ENCODE measurements at places on chromosomes 1 and 21. TPM values are rescaled to one million over a fixed set of nuclear protein-coding genes. Genes with fewer than 3 reads are reported as not detected.

The RAB42 gene
- total RNA-seq: 3.0 TPM

The LRRC71 gene
- 1.2 TPM for total RNA-seq

The LRRIQ3 gene
- 2.5 TPM for total RNA-seq

The MYBPH gene
- total RNA-seq: not detected

The TRPM2 gene
- total RNA-seq: 9.2 TPM

The GPR89B gene
- total RNA-seq: 21.0 TPM

The SPTA1 gene
- 0.92 TPM for total RNA-seq

The KRTAP12-2 gene
- total RNA-seq: not detected

The ILDR2 gene
- total RNA-seq: 76.8 TPM

The SYCP1 gene
- not detected for total RNA-seq

The VANGL2 gene
- total RNA-seq: 17.8 TPM

The CLEC20A gene
- total RNA-seq: not detected

The C8B gene
- not detected for total RNA-seq

The S100A7A gene
- total RNA-seq: not detected

The MTF2 gene
- 69.7 TPM for total RNA-seq

The HOOK1 gene
- total RNA-seq: 19.6 TPM

The SPRR2G gene
- not detected for total RNA-seq

The TMPRSS15 gene
- 0.23 TPM for total RNA-seq

The CFAP126 gene
- 6.5 TPM for total RNA-seq

The LCE3A gene
- total RNA-seq: not detected

The PSMG1 gene
- 34.1 TPM for total RNA-seq

The CRYAA gene
- not detected for total RNA-seq

The VHLL gene
- total RNA-seq: 0.69 TPM

The ANKRD45 gene
- total RNA-seq: 20.3 TPM

The NPL gene
- 12.5 TPM for total RNA-seq

The TIE1 gene
- total RNA-seq: 19.6 TPM

The SIPA1L2 gene
- total RNA-seq: 60.2 TPM

The AIRE gene
- total RNA-seq: 0.23 TPM

The PLPPR5 gene
- 36.9 TPM for total RNA-seq

The HORMAD1 gene
- total RNA-seq: 1.4 TPM

The ZNF683 gene
- not detected for total RNA-seq

The RNU1-3 gene
- total RNA-seq: under 0.01 TPM

The GUCA2A gene
- total RNA-seq: not detected

The LORICRIN gene
- total RNA-seq: 0.69 TPM

The OVAAL gene
- total RNA-seq: not detected

The IL19 gene
- not detected for total RNA-seq

The PLA2G2C gene
- not detected for total RNA-seq

The SLC45A1 gene
- 10.8 TPM for total RNA-seq

The ADCY10 gene
- total RNA-seq: 0.69 TPM

The VSIG8 gene
- total RNA-seq: not detected

The RBP7 gene
- not detected for total RNA-seq

The MRPL24 gene
- total RNA-seq: 21.5 TPM

The MXRA8 gene
- 11.5 TPM for total RNA-seq
